ENCODE measurements at places on chromosomes 3 and 15. TPM values are rescaled to one million over a fixed set of nuclear protein-coding genes. Genes with fewer than 3 reads are reported as not detected.

DNA sequence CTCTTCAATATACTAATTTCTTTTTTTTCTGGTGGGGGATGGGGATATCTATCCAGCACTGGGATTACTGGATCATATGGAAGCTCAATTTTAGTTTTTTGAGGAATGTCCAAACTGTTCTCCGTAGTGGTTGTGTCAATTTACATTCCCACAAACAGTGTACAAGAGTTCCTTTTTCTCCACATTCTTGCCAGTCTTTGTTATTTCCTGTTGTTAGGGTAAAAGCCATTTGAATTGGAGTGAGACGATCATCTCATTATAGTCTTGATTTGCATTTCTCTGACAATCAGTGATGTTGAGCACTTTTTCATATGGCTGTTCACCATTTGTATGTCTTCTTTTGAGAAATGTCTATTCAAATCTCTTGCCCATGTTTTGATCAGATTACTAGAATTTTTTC is 12.8 kb upstream of the WDR49 start:
- peak; percentile 43 for DNase-seq

DNA sequence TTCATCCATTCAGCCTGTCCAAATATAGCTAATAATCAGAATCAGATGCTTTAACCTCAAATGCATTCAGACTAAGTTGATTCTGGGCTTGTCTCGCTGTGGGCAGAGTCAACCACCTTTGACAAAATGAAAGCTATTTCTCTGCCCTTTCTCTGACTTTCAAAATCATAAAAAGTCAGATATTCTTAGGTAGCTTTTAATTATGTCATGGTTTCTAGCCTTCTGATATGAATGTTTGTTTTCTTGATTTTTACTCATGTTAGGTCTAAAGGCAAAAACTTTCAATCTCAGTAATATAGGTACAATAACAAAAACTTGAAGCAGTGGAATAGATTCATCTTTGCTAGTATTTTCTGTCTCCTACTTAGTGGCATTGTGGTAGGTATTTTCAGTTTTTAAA is 25.3 kb upstream of the C15orf61 start:
- DNase-seq, result no peak

GRCh38 chr3:5017925-5018531 is 38.8 kb downstream of the BHLHE40 start:
- DNase-seq, result no peak

DNA sequence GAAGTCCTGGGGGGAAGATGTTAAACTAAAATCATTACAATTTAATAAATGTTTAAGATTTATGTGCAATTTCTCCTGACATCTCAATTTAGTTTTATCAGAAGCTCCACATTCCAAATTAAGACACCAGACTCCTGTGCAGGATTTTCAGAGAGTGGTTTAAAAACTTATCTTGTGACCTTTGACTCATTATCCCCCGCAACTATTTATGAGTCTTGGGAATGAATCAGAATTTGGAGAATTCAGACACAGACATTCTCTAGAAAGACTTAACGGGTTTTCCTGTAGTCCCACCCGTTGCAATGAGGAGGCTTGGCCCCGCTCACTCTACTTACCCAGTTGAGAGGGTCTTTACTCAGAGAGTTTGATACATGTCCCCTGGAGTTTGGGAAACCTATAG is 7.1 kb downstream of the OR5K2 start:
- no peak for DNase-seq

DNA sequence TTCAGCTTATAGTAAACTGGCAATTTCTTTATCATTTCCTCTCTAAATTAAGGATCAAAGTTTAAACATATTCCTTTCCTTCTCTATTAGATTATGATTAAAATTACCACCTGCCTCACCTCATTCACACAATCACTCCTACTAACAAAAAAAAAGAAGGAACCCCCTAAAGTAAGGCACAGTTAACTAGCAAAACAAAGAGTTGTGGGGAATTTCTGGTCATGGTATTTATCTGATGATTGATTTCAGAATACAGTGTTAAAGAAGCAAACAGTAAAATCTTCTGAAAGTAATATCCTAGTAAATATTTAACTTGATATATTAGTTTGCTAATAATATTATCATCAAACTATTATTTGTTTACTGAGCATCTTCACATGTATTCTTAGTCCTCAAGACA is 8.8 kb downstream of the GBE1 start:
- DNase-seq, result no peak

DNA sequence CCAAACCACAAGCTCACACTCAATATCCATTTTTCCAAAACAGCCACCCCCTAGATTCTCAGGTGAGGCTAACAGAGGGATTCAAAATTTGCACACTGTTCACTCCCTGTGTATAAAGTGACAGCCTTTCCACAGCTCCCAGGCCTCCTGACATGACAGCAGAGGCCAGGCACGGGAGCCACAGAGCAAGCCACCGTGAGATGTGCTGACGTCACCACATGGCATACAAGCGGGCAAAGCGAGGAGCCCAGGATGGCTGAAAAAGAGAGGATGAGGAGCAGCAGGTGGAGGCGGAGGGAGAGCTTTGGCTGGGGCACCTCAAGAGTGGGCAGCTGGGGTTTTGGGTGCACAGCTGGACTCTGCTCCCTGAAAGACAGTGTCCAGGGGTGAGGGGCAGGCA is 27.1 kb downstream of the EHD4 start:
- no peak for DNase-seq

GPR62 gene
- total RNA-seq, result not detected

DNA sequence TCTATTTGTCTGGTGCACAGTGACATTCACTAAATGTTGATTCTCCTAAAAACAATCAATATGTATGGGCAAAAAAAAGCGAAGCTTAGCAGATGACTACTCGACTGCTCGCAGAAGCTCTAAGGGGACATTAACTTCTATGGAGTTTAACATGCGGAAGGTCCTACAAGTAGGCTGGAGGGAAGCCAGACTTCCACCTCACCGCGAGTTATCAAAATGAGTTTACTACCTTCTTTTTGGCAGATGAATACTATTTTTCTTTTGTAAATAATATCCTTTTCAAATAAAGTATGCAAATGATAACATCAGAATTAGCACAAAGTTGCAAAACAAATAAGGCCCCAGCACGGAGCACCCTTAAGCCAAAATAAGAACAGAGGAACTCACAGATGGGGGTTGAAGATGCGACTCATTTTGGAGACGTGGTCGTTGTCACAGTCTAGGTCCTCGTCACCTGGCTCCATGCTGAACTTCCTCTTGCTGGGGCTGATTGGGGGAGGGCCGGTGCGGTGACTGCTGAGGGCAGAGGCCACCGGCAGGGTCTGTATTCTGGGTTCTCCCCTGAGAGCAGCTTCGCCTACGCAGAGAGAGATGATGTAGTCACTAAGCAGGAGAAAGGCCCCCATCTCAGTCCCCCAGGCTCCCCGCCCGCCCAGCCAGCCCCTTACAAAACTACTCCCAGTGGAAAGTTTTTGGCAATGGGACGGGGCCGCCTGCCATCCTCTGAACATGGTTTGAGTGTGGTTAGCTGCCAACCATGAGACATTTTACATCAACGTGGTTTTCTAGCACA is 42.1 kb downstream of the VGLL4 start:
- DNase-seq, result no peak

DNA sequence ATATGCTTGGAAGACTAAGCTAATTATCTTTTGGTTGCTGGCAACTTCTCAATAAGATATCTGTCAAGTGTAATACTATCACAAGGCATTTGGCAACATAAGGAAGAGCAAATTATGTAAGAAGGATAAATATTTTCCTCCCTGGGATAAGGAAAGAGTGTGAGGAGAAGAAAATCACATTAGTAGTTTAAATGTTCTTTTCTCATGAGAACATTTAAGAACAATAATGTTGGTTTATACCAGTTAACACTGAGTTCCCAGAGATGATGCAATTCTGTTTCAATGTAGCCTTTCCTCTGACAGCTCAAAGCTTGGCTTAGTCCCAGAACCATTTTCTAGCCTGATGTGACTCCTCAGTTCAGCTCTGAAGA is 66.1 kb upstream of the NPHP3 start:
- DNase-seq, result peak; percentile 85

KBTBD13 gene
- total RNA-seq, result not detected

- DNase-seq, result no peak
These were observed 186.4 kb upstream of the NANOGP8 start for GRCh38 chr15:35271371-35272043.

DNA sequence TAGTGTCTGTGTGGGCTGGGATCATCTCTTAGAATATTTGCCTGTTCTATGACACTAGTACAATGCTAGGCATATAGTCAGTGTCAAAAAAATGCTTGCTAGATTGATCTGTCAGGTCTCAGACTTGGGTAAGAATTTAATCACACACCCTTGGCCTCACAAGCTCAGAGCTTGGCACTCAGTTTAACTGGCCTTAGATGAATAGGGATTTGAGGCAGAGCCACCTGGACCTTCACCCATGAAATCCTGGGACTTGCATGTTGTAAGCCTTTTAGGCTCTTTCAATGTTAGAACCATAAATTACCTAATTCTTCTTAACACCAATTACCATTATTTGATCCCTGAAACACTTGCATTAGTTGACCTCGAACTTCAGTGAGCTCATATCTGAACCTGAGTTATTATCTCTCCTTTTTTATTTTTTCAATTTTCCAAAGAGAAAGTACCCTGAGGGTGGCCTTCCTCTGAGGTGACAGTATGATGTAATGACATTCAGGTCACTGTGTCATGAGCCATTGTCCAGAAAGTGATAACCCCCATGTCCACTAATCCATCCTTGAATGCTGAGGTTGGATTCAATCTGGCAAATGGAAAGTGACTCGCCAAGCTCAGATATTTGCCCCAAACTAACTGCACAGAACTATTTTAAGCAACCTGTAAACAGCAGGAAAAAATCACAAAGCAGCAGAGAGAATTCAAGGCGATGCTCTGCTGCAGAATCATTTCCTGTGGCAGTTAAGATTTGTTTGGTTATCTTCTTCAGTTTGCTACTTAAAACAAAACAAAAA is 615.2 kb upstream of the NR2F2 start:
- no peak for DNase-seq

ZNF80 gene
- not detected for total RNA-seq

RASL12 gene
- 0.69 TPM for total RNA-seq

GRCh38 chr3:149763565-149764195 is 11.4 kb upstream of the COMMD2 start:
- no peak for DNase-seq

- DNase-seq, result no peak
These were observed 150.2 kb upstream of the BHLHE40 start for GRCh38 chr3:4829031-4829394.

- DNase-seq, result no peak
These were observed 3.7 kb downstream of the FOXL2NB start for GRCh38 chr3:138950701-138951100.

- no peak for DNase-seq
These were observed 731.7 kb downstream of the NSUN3 start for GRCh38 chr3:94794563-94794962.

DNA sequence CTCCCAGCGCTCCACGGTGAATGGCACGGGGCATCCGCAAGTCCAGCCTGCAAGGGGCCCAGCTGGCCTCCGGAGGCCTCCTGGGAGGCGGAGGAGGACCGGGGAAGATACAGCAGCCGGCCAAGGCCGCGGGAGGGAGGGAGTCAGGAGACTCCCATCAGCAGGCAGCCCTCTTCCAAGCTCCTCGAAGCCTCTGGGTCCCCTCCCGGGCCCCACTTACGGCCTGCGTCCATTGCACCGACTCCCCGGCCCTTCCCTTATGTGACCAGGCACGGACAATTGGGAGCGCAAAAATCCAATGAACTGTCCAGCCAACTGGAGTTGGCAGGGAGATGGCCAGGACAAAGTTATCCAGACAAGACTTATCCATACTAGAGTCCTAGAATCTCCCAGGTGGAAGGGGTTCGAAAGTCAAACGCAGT is 668 bp downstream of the MFGE8 start:
- DNase-seq, result no peak

DNA sequence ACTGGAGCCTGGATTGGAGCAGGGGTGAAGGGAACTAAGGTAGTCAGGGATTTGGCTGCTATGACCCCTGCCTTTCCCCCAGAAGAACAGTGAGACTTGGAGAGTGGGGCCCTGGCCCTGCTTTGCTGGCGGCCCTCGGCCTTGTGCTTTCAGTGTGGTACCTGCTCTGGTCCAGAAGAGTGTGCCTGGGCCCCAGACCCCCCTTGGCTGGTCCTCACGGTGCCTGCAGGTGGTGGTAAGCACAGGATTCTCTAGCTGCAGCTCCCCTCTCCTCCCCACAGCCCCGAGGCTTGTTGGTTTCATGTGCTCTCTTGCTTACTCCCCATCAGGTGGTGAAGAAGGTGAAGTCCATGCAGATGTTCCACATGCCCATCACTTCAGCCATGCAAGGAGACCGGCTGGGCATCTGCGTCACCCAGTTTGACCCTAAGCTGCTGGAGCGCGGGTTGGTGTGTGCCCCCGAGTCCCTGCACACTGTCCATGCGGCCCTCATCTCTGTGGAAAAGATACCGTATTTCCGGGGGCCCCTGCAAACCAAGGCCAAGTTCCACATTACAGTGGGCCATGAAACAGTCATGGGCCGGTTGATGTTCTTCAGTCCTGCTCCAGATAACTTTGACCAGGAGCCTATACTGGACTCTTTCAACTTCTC is 125.7 kb downstream of the DNAJB8 start:
- no peak for DNase-seq

DNA sequence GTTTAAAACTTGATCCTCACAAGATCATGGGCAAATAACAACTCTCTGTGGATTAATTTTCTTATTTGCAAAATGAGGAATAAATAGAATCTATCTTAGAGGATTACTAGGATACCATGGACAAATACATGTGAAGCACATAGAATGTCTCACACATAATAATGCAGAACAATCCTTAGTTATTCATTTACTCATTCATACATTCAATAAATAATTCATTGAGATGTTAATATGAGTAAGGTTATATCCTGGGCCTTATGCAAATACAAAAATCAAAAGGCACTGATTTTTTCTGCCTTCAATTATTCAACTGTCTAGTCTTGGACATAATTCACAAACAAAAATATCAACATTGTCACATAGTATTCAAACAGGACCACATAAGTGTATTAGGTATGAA is 654.1 kb downstream of the MECOM start:
- DNase-seq, result no peak

- DNase-seq, result peak; percentile 97
These were observed at the start of gene EIF3J for GRCh38 chr15:44536962-44537734. EIF3J (plus strand) TSS chr15:44537147; CDS start chr15:44537195, 48 bp downstream.

CLDN11 gene
- not detected for total RNA-seq
